ENCODE measurements at places on chromosomes 16 and 17.

GRCh38 chr16:31328322-31329052, 26.5 kb upstream of the ITGAX start:
- no peak for DNase-seq

DNA sequence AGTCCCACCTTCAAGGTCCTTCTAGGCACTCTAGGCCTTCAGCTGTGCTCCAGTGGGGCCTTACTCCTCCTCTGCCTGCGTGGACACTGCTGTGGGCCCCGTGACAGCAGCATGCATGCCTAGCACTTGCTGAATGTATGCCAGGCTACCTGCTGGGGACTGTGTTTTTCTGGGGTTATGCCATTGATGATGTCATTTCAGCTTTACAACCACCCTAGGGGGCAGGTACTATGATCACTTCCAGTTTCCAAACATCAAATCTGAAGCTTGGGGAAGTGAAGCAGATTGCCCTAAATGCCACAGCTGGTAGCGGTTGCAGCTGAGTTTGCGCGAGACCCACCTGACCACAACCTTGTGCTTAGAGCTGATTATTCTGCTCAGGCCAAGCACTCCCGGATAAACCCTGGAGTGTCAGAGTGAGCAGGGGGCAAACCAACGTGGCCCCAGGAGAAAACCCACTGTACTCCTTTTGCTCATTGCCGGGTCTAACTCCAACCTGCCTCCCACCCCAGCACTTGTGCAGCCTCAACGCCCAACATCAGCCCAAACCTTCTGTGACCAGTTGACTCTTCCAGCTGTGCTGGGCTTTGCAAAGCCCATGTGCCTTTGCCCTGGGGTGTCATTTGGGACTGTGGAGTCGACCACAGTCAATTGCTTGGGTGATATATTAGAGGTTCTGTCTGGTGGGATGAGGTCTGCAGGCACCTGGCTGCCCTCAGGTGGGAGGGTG, 168.4 kb downstream of the ENGASE start:
- DNase-seq = no peak

DNA sequence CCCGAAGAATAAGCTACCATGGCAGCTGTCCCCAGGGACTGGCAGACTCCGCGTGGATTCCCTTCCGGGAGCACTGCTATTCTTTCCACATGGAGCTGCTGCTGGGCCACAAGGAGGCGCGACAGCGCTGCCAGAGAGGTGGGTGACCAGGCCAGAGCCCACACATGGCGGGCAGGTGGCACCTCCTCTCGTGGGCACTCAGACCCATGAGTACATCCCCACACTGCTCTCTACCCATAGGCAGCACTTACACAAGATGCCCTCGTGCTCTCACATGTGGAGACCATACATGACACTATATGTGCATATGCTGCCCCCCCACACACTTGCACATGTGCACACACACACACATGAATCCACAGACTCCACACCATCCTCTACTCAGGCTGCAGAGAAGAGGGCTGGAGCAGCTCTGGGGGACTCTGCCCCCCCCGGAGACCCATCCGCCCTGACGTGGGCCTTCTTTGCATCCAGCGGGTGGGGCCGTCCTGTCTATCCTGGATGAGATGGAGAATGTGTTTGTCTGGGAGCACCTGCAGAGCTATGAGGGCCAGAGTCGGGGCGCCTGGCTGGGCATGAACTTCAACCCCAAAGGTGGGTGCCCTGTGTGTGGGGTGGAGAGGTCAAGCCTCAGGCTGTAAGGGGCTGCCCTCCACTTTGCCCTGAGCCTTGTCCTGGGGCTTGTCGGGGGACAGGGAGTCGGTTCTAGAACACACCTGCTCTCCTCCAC, 62.9 kb downstream of the MRC2 start:
- no peak for DNase-seq

- no peak for DNase-seq
Measured at GRCh38 chr16:54633943-54634362, 296.7 kb upstream of the IRX5 start.

GRCh38 chr16:88793251-88793954, 8.4 kb upstream of the PIEZO1 start:
- no peak for DNase-seq
